Body of pancreas (tissue), 4 donors: ENCODE measurements at places on chromosomes 3 and 15. TPM values are rescaled to one million over a fixed set of nuclear protein-coding genes. Genes with fewer than 3 reads are reported as not detected.

DNA sequence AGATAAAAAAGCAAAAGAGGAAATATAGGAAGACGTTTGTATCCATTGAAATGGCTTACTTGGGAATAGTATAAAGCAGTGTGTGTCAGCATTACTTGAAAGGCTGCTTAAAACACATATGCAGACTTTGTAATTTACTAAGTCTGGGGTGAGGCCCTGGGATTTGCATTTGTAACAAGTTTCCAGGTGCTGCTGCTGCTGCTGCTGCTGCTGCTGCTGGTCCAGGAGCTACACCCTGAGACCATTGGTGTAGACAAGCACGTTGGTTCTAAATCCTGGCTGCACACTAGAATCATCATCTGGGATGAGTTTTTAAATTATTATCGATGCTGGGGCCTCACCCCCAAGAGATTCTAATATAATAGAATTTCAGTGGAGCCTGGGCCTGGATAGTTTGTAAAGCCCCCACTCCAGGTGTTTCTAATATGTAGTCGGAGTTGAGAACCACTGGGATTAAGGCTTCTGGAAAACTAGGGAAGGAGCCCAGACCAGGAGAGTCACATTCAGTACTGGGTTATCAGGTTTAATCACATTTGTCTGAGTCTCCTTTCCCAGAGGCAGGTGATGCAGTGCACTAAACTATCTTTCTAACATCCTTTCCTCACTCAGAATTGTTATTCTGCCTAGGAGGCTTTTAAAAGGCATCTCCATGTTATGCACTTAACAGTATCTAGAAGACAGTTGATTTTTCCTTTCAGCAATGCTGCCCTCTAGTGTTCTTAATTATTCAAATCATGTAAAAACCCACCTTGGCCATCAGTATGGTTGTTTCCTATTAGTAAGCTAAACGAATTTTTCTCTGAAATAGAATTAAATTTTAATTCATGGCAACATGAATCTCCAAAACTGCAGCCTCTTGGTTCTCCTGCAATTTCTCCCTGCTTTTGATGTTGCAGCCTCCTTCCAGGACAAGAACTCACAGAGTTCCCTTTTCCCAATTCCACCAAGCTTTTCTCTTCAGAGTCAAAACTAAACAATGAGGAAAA lies 45.4 kb downstream of the SSR3 start:
- DNase-seq: no peak

Gene TTLL13
- not detected for total RNA-seq

DNA sequence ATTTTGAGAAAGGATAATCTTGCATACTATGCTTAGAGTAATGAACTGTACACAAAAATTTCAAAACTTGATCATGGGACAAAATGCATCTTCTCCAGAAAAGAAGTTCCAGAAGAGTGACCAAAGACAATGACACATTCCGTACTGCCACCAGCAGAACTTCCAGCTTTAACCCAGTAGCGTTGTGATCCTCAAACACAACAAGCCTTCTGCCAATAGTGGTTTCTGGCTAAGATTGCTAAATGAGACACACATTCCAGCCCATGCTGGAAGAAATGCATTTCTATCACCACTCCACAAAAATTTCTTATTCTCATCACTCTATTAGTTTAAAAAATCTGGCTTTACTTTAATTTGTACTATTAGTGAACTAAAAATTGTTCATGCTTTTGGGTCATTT lies 334.9 kb downstream of the TBC1D5 start:
- no peak for DNase-seq

- no peak for DNase-seq
These were observed 8.1 kb upstream of the TIGIT start for GRCh38 chr3:114285648-114286230.

DNA sequence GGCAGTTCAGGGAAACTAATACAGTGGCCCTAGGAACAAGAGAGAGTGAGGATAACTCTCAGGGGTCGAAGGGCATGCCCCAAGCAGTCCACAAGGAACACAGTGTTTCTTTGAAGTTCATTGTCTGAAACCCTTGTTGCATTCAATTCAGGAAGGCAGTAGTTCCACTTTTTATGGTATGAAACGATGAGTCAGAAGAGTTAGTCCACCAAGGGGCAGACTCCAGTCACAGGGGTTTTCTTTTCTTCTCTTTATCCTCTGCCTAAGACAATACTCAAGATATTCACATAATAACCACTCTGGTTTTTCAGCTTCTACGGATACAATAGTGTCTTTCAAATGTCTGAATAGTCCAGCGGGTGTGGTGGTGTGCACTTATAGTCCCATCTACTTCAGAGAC lies 23.7 kb upstream of the TICRR start:
- no peak for DNase-seq

GRCh38 chr3:13294442-13295351 lies 125.4 kb downstream of the NUP210 start:
- DNase-seq: no peak

DNA sequence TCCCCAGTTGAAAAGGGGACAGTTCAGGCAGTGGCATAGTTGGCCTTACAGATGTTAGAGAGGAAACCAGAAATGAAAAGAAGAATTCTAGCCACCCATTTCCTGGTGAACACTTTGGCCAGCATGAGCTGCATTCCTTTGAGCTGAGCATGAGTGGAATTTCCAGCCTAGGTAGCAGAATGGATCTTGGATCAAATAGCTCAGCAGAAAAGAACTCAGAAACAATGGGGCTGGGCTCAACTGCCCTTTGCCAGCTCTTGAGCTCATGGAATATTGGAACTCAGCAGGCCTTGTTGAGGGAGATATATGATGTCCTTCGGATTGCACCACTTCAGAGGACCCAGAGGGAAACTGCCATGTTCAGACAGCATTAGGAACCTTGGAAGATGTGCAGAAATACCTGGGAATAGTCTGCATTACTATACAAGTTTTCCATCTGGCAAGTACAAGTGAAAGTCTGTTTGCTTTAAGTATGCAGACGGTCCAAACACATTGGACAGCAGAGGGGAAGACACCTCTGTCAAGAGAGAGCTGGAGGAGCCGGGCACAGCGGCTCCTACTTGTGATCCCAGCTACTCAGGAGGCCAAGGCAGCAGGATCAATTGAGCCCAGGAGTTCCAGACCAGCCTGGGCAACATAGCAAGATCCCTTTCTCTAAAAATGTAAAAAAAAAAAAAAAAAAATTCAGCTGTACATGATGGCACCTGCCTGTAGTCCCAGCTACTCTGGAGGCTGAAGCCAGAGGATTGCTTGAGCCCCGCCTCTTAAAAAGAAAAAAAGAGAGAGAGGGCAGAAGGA lies 3.1 kb upstream of the CDV3 start:
- peak; percentile 34 for DNase-seq

GRCh38 chr15:48478581-48478980 lies 147.4 kb downstream of the DUT start:
- no peak for DNase-seq

Gene LMAN1L
- total RNA-seq: not detected

Gene ARGFX
- not detected for total RNA-seq

DNA sequence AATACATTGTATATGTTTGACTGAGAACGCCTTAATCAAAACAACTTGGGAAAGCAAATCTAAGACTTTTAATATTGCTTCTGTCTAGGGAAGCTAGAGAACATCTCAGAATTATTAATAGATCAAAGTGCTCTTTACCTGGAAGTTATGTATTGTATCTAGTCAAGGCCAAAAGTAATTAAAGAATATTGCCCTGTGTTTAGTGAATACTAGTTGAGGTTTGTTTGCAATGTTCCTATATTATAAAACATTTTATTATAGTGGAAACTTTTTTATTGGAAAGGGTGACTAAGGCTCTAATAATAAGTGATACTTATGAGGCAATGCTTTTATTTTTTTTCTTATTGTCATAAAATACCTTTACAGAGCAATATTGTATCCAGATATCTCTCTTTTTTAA lies 118.2 kb downstream of the CADM2 start:
- no peak for DNase-seq

Gene MKRN2
- 21.8 TPM for total RNA-seq

DNA sequence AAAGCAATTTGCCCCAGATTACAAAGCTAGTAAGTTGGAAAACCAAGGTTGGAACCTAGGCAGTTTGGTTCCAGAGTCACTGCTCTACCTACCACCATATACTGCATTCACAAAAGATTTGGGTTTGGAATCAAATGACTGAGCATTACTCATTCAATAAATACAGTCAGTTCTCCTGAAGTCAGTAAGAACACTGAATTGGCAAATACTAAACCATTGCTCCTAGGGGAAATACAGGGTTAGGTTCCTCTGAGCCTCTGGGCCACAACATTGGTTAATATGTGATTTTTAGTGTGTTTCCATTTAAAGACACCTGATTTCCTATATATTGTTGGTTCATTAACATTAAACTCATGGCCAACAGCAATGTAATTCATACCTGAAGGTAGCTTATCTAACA lies 2.1 kb upstream of the EIF5A2 start:
- DNase-seq: no peak

Gene SUSD5
- not detected for total RNA-seq

Gene FOXB1
- not detected for total RNA-seq

Gene ITIH1
- total RNA-seq: not detected

DNA sequence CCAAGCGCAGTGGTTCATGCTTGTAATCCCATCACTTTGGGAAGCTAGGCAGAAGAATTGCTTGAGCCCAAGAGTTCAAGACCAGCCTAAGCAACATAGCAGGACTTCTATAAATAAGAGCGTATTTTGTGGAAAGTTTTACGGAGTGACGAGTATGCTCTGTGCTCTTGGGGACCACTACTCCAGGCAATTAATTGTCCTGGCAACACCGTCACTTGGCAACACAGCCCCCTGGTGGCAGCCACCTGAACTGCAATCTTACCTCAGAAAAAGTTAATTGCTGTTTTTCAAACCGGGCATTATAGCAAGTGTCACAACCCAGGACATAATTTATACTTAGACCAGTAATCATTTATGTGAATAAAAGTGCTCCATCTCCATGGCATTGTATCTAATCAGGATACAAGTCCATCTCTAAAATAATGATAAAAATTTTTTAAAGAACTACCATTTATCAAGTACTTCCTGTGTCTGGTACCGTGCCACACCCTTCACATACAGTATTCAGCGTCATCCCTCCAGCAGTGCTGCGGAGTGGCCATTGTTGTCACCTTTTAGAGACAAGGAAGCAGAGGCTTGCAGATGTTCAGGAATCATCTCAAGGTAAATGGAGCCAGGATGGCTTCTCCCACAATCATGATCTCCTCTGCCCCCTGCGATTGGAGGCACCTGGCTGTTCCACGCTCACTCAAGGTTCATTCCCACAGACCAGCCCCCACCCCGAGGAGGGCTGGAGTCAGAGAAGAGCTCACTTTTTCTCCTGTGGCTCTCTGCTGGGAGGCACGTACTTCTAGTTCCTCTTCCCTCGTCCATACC lies 34.5 kb downstream of the PLA2G4D start:
- DNase-seq: peak; percentile 57

Gene RASGRF1
- 1.0 TPM for total RNA-seq

Gene DOCK3
- total RNA-seq: 0.52 TPM
